ENCODE measurements at places on chromosomes 7 and 10.

DNA sequence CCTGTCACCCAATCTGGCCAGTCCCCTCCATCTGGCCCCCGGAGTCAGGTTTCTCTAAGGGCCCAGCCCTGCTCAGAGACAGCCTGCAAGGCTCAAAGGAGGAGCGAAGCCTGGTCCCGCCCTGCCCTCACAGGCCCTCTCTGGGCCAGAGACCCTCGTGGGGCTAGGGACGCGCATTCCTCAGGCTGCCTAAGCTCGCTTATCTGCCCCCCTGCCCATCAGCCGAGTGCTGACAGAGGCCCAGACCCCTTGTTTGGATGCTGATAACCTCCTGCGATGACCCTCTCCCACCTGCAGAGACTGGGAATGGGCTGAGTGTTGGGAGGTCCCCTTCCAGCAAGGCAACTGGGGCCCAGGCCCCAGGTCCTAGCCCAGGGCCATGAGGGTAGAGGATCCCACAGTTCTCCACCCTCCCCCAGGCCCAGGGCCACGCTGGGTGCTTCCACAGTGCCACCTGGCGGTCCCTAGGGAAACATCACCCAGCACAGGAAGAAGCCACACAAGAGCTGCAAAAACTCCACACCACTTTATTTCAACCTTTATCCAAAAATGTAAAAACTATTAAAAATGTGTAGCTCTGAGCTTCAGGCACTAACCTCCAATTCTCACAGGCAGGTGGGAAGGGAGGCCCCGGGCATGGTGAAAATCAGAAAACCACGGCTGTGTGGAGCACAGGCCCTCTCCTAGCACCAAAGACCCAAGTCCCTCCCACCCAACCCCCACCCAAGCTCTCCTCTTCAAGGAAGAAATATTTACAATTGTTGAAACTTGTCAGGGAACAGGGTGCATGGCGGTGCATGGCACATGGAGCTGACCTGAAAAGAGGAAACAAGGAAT is 2.2 kb downstream of the NPM3 start:
- DNase-seq: no peak

GRCh38 chr10:128540128-128540762 is 414.0 kb upstream of the MKI67 start:
- no peak for DNase-seq

DNA sequence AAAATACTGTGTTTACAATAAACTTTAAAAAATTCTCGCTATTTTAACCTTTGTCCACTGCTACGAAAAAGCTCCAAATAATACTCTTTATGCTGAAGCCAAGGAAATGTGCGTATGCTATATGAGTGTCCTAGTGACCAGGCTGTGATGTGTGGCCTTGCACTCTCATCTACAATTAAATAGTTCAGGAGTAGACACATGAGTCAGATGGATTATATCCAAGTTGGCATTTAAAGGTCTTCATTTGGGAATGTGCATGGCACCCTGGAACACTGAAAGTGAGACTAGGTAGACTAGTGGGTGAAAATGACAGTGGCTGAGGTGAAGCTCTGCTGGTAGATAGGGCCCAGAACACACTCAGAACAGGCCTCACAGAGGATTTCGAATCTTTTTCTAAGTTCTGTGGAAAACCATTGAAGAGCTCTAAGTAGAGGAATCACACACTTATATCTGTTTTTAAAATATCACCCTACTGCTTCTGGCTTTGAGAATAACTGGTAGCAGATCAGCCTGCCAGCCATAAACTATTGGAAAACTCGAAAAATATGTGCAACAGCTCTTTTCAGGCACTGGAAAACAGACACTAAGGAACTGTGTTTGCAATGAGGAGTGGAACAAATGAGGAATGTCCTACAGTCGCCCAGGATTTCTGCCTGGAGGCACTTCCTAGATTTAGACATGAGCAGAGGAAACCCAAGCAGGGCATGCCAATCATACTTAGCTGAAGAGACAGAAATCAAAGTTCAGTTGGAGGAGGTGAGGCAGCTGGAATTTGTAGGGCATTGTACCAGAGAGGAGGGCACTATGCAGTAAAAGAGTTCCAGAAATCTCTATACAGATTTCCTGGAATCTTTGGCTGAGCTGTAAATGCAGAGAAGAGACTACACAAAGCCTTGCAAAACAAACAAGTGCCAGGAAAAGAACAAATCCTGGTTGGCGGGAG is 603.8 kb upstream of the LRRTM3 start:
- no peak for DNase-seq

GRCh38 chr10:77941790-77942189 is 15.2 kb upstream of the DLG5 start:
- no peak for DNase-seq
